Hematopoietic multipotent progenitor cell treated with erythropoietin and hydrocortisone succinate and interleukin-3 and kit ligand, for 6 days (in vitro differentiated cells): ENCODE measurements at places on chromosomes 2 and 18.
A peak's percentile ranks its signal among the peaks of the same experiment; 100 is the strongest.

DNA sequence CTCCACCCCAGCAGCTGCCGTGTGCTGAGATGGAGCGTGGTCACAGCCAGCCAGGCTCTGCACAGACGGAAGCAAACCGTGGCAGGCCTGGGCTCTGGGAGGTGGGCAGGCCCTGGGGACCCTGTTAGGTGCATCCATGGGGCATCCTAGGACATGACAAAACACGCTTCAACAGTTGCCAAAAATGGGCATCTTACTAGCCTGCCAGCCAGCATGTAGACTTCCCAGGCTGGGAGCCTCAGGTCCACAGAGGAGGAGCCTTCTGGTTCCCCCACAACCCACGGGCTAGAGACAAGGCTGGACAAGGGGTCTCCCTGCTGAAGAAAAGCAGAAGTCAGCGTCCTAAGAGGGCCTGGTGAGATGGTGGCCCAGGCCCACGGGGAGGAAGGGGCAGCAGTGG lies 139.5 kb downstream of the HDAC4 start:
- DNase-seq, result no peak

DNA sequence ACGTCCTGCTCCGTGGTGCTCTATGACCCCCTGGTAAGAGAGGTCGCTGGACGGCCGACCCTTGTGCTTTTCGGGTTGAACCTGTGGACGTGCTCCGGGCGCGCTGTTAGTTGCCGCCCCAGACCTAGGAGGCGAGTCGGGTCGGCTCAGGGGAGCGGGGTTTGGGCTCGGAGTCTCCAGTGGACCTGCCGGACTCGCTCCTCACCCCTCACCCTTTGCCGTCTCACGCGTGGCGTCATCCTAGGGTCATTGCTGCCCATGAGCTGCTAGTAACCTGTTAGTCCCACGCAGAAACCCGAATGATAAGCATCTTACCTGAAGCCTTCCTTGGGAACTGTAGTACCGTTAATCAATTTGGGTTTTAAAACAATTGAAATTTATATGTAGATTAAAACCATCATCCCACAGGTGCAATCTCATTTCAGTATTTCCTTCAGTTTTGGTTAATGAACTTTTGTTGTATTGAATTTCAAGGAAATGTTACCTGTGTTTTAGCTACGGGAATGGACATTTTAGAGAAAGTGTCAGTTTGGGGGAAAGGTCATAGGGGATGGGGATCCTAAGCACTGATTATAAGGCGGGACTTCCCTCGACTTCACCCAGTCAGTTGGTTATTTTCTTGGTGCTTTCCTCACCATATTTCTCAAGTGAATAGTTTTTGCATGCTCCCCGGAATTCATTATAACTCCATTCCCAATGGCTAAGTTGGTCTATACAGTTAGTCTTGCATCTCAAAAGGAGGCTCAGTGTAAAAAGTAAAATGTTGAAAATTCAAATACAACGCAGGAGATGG lies 536 bp downstream of the ELP2 start:
- peak; percentile 36 for DNase-seq

- no peak for DNase-seq
Observed at GRCh38 chr2:44866152-44866551, 75.3 kb upstream of the SIX3 start.

DNA sequence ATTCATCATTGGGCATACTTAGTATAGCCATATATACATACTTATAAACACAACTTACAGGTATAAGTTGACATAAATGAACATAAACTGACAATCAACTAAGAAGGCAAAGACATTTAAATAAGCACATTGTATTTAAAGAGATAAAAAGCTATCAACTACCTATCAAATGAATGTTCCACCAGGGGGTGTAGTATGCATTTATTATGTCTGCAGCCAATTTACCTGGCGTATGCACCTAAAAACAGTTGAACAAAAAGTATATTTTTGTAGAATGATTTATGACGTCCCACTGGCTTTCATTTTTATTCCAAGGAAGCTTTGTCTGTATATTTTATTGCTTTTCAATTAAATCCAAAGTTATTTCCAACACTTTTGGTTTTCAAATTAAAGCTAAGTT lies 323.5 kb downstream of the AFF3 start:
- peak; percentile 62 for DNase-seq

DNA sequence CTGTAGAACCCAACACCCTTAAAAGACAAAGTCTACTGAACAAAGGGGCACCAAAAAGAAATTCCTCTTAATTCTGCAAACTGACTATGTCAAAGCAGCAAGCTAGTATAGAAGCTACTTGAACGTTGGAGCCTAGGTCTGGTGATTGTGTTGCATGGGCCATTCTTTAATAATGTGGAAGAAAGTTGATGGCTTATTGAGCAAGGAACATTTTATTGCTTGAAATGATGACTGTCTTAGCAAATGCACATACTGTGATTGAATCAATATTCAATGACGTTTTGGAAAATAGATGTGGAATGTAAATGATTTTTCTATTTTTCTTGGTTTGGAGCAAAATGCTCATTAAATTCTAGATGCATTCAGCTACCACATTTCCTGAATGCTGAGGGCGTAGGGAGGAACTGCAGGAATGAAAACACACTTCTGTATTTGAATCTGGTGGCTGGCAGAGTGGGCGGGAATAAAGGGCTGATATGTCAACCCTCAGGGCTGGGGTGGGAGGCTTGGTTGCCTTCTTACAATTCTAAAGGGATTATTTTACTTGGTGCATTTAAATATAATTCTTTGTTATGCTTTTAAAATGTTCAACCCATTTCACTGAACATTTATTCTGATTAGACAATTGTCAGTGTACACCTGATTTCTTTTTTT lies 26.5 kb downstream of the MYO3B start:
- no peak for DNase-seq

GRCh38 chr2:156486614-156487013 lies 50.4 kb downstream of the GPD2 start:
- no peak for DNase-seq

DNA sequence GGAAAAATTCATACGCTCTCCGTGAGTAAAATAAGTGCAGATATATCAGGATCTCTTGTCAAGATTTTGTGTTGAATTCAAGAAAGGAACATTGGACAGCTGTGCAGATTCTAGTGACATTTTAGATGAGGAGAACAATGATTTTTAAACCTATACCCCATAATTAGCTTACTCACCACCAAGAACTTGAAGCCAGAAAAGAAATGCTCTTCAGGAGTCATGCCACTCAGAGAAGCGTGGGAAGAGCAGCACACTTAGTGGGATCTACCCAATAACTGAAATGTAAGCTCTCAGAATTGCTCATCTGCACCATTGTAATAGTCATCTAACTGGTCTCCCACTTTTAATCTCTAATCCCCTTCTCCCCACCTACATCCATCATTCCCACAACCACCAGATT lies 9.2 kb upstream of the ERMN start:
- no peak for DNase-seq

GRCh38 chr2:42752314-42752713 lies 11.6 kb downstream of the OXER1 start:
- peak; percentile 86 for DNase-seq

DNA sequence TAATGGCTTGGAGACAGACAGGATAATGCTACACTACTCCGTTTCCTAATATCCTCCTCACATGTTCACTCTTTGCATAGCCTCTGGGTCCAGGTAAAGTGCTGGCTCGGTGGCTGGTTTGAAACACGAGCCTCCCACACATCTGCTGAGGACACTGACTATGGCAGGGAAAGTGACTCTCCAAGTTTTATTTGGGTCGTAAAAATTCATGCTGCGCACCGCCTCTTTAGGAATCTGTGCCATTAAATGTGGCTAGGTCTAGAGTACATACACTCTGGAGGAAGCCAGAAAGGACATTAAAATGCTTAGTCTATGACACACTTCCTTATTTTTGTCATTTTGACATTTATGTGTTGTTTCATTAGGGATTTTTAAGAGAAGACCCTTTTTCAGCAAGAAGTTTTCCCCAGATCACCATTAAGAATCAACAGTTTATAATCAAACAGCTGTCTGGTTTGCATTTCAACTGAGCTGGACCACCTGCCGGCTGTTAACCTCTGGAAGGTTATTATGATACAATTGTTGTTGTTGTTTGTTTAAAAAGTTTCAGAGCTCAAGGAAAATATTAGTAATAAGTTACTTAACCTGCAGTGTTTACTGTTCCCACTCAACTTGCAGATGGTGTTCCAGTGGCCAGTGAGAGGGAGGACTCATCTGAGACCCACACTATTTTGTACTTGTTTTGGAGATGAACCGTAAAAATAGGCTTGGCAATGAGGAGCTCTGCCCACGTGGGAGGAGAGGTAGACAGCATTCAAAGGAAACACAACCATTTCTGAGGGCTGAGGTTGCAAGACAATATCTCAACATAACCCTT lies 443.3 kb upstream of the MEIS1 start:
- DNase-seq, result no peak

DNA sequence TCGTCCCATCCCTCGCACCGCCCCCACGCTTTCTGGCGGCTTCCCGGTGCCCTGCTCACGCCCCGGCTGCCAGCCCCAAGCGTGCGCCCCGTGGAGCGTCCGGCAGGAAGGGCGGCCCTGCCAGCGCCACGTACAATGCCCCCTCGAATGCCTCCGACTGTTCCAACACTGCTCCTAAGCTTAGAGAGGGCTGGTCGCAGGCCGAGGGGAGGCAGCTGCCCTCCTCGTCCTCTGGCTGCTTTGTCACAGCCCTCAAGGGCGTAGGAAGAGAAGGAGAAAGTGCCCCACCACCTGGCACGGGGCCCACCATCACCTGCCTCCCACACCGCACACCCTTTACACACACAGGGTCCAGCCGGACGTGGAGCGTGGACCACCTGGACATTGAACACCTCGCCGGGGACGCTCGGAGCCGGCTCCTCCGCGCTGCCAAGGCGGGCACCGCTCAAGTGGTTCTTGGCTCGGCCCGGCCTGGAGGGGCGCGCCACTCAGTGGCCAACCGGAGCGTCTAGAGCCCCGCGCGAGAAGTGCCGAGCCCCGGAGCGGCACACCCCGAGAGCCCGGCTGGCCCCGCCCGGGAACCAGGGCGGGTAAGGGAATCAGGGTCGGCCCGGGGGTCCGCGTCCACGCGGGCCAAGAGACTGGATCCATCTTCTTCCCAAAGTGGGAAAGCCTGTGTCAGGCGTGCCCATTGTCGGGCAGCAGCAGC lies 830 bp downstream of the DNER start:
- DNase-seq, result peak; percentile 15

DNA sequence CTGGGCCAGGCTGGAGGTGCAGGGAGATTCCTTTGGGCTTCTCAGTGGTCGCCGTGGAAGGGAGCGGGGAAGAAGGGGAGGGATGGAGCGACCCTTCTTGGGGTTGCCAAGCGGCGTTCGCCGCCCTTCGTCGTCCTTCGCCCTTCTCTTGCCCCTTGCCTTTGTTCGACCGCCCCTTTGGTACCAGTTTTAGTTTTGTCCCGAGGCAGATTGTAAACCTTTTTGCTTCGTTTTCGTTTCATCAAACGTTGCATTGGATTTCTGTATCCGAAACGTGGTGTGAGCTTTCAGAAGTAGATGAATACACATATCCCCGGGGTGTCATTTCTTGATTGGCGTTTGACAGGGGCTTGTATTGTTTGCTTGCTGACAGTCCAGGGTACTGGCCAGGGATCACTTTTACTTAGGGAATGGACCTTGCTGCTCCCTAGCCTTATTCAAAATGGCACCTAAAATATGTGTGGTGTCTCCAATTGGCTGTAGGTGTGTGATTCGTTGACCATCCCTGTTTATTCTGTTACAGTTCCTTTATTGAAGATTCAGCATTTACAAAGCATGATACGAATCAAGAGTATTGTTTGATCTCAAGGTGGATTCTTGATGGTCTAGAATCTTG lies 788 bp downstream of the USP14 start:
- peak; percentile 30 for DNase-seq

DNA sequence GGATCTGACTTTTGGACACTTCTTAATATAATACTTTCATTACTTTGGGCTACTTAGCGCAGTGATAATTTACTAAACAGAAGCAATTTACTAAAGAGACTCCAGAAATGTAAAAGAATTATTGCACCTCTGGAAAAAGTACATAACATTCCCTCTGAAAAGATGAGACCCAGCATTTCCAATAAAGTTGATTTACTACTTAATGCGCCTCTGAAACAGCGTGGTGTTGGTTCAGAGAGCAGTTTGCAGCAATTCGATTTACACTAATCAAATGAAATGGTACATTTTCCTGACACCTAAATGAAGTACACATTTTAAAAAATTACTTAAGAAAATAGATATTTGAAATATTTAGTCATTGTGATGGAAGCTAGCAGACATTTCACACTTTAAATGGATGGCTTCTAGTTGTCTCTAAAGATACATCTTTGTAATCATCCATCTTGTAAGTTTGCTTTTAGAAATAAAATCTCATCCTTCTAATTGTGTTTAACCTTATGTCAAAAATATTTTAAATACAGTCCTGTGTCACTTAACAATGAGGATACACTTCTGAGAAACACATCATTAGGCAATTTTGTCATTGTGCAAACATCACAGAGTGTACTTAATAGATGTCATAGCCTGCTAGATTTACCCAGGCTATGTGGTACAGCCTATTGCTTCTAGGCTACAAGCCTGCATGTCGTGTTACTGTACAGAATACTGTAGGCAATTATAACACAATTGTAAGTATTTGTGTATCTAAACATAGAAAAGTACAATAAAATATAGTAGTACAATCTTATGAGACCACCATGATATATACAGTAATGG lies 284.6 kb upstream of the UBE2E3 start:
- DNase-seq, result no peak

DNA sequence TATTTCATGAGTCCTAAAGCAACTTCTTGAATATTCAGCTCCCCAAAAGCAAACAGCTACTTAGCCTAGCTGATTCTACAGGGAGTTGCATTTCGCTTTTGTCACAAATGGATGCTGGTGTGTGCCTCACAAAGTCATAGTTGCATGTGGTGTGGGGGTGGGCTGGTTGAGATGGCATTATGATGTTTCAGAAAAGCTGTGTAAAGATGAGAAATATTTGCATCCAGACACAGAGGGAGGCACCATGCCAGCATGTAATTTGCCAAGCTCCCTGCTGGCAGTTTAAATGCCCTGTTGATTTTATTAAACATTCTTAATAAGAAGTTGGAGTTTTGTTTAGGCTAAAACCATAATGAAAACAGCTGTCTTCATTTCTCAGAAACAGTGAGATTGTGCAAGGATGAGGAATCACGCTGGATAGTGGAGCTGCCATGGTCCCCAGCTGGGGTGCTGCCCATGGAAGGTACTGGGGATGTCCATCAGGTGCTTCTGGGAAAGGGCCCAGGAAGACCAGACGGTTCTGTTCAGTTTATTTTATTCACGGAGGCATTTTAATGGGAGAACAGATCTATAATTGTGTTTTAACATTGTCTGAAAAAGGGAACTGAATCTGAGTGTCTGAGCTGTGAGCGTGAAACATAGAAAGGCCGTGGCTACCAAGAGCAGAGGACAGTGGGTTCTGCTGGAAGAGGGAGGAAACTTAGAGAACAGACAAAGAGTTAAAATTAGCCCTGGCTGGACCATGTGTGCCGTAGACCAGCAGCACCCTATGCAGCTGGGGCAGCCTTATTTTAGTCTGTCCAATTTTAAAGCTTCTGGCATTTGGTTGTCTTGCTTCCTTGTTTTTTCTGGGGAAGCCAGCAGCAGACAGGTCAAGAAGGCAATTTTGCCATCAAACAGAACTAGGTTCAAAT lies 177.1 kb downstream of the FAM210A start:
- DNase-seq, result peak; percentile 29

GRCh38 chr18:9104244-9104901 lies 1.9 kb downstream of the NDUFV2 start:
- no peak for DNase-seq

- DNase-seq, result no peak
Observed at GRCh38 chr2:64485331-64485730, 31.4 kb downstream of the LGALSL start.
